ENCODE measurements at places on chromosomes 3 and 15.

GRCh38 chr3:98109807-98110549 lies 20.5 kb upstream of the OR5H1 start:
- no peak for DNase-seq

GRCh38 chr15:65389226-65389625 lies 11.4 kb upstream of the IGDCC3 start:
- DNase-seq, result no peak

DNA sequence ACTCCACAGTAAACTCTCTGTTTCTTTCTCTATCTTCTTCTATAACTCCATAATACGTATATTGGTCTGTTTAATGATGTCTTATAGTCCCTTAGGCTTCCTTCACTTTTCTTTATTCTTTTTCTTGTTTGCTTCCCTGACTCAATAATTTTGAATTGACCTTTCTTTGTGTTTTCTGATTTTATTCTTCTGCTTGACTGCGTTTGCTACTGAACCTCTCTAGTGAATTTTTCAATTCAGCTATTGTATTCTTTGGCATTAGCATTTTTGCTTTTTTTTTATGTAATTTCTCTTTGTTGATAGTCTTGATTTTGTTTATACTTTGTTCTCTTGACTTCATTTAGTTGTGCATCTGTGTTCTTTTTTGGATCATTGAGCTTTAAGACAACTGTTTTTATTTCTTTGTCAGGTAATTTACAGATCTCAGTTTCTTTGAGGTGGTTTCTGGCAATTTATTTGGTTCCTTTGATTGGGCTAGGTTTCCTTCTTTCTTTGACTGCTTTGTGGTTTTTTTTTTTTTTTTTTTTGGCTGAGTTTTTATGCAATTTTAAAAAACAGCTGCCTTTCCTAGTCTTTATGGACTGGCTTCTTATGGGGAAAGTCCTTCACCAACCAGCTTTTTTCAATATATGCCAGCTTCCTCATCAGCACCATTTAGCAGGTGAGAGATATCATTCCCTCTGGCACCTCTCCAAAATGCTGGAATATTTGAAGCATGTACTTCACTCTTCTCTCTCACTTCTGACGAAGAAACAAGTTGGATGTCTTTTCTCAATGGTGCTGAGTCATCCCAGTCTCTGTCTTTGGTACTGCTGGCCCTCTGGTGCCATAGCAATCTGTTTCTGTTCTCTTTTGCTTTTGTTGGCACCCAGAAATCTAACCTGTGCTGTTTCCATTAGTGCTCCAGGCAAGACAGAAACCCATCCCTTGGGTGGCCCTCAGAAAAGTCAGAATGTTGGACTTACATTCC lies 17.6 kb downstream of the RSRC1 start:
- DNase-seq, result no peak

DNA sequence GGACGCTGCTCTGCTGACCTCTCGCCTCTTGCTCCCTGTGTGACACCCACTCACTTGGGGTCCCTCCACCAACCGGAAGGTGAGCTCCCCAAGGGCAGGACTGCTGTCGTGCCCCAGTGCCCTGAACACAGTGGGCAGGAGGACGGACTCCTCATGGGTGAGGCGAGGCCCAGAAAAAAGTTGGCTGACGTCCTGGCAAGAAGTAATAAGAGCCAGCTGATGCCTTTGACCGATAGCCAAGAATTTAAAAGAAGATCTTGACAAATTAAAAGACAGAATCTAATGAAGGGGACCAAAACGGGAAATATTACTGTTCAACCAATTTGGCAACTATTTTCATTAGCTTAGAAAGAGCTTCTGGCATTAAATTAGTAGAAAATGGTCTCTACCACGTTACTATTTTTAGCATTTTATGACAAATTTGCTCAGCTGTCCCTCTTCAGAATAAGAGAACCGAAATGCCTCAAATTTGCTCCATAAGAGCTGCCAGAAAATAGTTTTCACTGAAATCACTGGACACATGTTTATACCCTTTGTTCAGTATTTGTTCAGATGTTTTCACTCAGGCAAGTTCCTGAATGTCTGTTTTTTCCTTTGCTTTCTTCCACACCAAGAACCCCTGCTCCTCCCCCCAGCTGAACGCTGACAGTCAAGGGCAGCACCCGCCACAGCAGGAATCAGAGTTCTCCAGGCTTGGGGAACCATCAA lies 60.5 kb downstream of the XXYLT1 start:
- DNase-seq, result no peak

- no peak for DNase-seq
Measured at GRCh38 chr15:101107101-101107500, 144.7 kb downstream of the CHSY1 start.

- peak; percentile 94 for DNase-seq
Measured at GRCh38 chr3:128617557-128618397, 32.8 kb downstream of the RPN1 start.

DNA sequence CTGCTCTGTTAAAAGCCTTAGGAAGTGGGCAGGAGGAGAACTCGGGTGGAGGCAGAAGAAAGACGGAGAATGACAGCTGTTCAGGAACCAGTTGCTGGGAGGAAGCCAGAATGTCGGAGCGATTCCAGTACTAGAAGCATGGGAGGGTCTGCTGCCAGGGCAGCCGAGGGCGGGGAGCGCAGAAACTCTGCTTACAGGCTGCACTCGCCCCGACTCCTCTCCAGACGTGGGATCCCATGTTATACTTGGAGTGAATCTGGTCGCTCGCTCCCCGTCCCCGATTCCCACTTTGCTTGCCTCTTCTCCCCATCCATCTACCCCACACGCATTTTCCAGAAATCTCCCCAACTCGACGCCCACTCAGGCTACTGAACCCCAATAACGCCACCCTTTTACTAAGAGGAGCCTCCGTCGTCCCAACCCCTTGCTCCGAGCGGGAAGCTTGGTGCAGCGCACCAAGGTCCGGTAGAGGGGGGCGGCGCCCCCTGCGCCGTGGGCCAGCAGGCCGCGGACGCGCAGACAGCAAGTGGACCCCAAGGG lies 665 bp downstream of the GATM start:
- no peak for DNase-seq

GRCh38 chr3:57726397-57726796 lies 29.7 kb upstream of the SLMAP start:
- no peak for DNase-seq

DNA sequence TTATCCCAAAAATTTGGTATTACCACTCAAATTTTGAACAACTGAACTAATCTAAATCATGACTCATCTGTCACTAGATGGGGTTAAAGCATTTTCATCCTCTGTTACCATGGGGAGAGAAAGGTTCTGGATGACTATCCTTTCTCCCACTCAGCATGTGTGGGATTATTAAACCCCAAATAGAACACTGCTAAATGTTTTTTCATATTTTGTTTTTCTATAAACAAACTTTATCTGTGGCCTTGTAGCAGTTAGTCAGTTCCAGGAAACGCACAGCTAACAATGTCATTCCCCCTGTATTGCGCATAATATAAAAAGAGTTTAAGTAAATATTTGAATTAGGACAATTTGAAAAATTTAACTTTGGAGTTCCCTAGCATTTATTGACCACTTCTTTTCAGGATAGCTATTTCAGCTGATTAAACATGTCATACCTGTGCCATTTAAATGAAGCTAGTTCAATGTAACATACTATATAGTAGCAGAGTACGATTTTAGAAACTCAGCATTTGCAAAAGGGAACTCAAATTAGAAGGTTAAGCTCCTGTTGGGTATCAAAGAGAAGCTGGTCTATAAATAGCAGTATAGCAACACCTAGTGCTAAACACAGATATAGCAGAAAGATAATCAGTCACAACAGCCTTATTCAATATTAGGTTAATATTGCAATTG lies 9.2 kb upstream of the TMEM212 start:
- DNase-seq, result no peak

- DNase-seq, result no peak
Measured at GRCh38 chr15:56192659-56193442, 50.8 kb downstream of the RFX7 start.

- DNase-seq, result no peak
Measured at GRCh38 chr3:70753572-70753971, 441.1 kb upstream of the MDFIC2 start.

GRCh38 chr15:90376789-90377188 lies 11.3 kb upstream of the IQGAP1 start:
- no peak for DNase-seq

GRCh38 chr3:44974416-44974815 lies 1.6 kb downstream of the ZDHHC3 start:
- DNase-seq, result no peak

- no peak for DNase-seq
Measured at GRCh38 chr15:32685576-32685975, 32.2 kb upstream of the GREM1 start.

DNA sequence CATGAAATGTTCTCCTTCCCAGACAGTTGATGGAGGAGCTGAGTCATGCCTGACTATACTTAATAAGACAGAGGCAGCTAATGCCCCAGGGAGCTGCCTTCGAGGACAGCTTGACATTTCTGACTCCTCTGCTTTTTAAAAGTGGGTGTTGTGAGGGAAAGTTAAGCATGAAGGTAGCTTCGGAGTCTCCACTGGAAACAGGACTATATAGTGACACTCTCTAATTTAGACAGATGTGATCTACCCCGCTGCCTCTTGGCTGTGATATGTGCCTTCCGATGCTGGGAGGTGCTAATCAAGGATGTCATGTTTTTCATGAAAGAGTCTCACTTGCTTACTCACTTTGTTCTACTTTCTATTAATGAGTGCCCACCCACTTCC lies 72.7 kb downstream of the IL1RAP start:
- DNase-seq, result no peak

GRCh38 chr15:45089712-45090373 lies 24.1 kb downstream of the DUOX2 start:
- DNase-seq, result no peak

GRCh38 chr3:45555666-45556065 lies 38.9 kb upstream of the LIMD1 start:
- DNase-seq, result no peak

DNA sequence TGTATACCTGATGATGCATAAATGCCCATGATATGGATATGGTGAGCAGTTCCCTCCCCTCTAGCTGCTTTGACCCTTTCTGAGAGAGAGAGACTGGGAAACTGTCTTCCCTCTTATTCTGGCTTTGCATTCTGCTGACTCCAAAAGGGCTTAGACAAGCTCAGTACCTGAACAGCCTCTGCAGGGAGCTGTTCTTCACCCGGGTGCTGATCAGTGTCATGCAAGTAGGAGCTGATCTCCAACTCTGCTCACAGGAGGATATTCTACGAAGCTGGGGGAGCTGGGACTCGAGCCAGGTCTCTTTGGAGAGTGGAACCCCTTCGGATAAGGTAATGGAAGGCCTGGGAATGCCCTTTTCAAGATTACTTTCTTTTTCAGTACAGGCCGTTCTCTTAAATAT lies 237.1 kb downstream of the RYR3 start:
- no peak for DNase-seq

DNA sequence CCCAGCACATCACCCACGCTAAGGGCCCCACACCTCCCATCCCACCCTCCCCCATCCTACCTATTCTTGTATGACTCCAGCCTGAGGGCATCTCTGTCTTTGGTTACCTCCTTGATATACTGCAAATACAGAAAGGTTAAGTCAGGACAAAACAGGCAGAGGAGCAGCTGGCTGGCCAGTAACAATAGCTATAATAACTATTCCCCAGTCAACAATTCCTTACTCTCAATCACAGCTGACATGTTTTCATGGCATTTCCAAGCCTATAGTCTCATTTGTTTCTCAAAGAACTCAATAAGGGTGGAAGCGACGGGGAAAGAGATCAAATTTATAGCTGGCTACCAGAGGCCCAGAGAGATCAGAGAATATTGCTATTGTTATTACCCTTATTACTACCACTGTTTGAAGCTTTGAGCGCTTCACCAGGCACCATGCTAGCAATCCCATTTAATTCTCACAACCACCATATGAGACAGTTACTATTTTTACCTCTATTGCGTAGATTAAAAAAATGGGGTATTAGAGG lies 93.0 kb upstream of the C2CD4B start:
- DNase-seq, result no peak

GRCh38 chr15:43251185-43251870 lies 15.4 kb downstream of the TGM5 start:
- DNase-seq, result no peak

DNA sequence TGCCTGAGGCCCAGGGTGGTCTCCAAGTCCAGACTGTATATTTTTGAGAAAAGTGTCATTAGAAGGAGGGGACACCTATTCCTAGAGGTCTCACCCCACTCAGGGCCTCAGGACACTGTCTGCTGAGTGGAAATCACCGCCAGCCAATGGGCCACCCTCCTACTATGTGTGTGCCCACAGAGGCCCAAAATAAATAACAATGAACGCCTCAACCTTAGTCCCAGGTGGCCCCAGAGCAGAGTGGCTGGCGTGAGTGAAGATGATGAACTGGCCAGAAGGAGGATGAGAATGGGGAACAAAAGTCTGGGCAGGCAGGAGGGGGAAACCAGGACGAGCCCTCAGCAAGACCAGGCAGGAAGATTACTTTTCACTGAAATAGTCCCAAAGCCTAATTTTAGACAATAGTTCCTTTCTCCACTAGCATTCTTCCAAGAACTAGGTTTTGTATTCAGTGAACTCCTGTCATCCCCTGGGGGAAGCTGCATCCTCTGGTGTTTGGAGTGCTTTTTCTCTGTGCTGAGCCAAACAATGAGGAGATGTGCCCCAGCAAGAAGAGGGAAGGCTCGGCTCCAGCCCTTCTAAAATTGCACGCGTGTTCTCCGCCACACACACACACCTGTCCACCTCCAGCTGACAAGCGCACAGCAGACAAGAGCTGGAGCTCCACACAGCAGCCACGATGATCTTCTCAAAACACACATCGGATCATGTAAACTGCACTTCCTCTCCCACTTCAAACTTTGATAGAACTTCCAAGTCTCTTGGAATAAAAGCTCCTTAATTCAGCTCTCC lies 72.2 kb downstream of the ADCY5 start:
- DNase-seq, result no peak

DNA sequence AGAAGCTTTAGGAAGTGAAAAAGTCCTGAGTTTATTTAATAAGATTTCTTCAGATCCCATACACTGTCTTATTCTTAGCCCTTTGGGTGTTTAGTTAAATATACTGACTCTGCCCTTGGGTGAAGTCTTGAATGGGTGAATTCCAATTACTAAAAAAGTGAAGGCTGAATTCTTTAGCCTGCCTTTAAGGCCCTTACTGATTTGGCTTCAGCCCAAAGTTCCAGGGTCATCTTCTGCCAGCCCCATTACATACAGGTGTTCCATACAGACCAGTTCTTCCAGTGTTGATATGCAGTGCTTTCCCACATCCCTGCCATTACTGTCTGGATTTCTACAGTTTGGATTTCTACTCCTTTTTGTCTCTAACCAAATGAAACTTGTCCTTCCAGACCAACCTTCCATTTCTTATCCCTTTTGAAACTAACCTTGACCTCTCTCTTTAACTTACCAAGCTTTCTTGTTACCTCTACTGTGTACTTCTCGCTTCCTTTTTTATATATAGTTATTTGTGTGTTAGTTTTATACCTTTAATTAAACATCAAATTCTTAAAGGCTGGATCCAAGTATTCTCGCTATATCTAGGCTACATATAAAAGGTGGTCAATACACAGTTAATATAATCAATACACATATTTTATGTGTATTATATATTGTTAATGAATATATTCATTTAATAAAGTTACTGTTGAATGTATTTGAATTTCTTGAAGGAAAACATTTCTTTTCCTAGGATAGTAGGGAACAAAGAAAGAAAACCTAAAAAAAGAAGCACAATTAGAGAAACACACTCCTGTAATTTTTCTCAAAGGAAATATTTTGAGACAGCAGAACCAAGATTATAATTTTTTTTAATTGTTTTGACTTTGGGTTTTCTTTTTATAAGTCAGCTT lies 15.0 kb downstream of the MBNL1 start:
- DNase-seq, result no peak
